Activated T-helper 17 cell treated with anti-CD3 and anti-CD28 coated beads, Interleukin-2, amount 50 U/mL, for 72 hours (primary cell): ENCODE measurements at places on chromosomes 13 and 19.

DNA sequence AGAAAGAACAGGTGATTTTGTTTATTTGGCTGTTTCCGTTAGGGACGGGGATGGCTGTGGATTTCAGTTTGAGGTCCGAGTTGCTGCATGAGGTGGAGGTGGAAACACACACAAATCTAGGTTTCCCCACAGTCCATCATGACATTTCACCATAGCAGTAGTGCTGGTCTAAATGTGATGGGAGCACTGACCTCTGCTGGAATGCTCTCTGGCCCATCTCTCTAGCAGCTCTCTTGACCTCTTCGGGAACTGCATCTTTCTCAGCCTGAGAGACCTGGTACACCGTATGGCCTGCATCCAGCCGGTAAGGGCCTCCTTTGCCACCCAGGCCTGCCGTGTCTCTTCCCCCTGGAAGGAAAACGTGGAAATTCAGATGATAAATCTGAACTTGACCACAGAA lies 154.0 kb downstream of the RGCC start:
- no peak for ATAC-seq

DNA sequence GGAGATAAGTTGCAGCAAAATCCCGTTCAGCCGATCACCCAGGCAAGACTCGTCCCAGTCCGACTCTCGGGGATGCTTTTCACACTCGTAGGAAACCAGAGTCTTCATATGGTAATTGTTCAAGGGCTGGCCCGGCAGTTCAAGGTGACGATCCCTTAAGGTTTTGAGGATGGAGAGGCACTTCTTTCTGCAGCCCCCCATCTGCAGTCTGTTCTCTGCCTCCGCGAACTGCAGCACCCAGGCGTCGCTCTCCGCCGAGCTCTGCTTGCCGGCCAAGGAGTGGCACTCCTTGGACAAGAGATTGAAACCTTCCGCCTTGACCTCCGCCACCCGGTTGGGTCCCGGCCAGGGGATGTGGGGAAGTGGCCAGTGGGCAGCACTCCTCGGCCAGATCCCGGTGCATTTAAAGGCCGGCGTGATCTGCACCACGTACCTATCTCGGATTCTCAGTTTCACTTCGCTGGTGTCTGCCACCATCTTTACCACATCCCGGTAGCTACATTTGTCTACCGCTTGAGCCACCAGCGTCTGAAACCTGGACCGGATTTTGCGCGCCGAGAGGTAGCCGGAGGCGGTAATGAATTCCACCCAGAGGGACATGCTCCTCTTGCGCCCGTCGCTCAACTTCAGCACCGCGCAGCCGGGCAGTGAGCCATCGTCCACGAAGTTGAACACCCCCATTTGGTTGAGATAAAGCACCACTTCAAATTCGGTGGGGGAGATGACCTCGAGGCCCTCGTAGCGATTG lies 1.1 kb downstream of the MAB21L1 start:
- peak; percentile 28 for ATAC-seq

GRCh38 chr13:53442979-53443378 lies 414.4 kb downstream of the OLFM4 start:
- no peak for ATAC-seq

- ATAC-seq: no peak
Measured at GRCh38 chr13:55155046-55155445, 1985.7 kb upstream of the PRR20A start.

- no peak for ATAC-seq
Measured at GRCh38 chr13:100876044-100876403, 201.4 kb upstream of the TMTC4 start.

DNA sequence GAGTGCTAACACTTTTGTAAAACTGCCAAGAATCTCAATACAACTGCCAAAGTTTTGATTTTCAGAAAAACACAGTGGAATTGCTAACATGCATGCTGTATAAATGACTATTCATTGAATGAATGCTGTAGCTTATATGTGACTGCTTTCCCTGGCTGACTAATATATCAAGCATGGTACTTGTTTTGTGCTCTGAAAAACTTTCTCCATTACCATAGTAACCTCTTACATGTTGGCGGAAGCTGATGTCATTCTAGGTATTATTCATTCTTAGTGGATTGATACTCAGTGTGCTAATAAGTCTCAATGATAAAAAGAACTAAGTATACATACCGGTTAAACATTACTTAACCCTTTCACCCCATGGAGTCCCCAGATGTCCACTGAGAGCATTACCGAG lies 166.1 kb upstream of the MYO16 start:
- peak; percentile 83 for ATAC-seq

- ATAC-seq: no peak
Measured at GRCh38 chr19:4538601-4538954, 1.3 kb downstream of the LRG1 start.

GRCh38 chr13:100274942-100275506 lies 186.1 kb downstream of the PCCA start:
- no peak for ATAC-seq

- no peak for ATAC-seq
Measured at GRCh38 chr13:39976481-39976880, 321.0 kb downstream of the COG6 start.

GRCh38 chr13:78659732-78660494 lies 958 bp upstream of the OBI1 start:
- no peak for ATAC-seq

GRCh38 chr13:77703408-77703807 lies 5.9 kb downstream of the SLAIN1 start:
- ATAC-seq: no peak

- no peak for ATAC-seq
Measured at GRCh38 chr19:34393629-34394028, 10.6 kb upstream of the PDCD2L start.

- peak; percentile 75 for ATAC-seq
Measured at GRCh38 chr19:32691952-32692726, 518 bp downstream of the NUDT19 start.

DNA sequence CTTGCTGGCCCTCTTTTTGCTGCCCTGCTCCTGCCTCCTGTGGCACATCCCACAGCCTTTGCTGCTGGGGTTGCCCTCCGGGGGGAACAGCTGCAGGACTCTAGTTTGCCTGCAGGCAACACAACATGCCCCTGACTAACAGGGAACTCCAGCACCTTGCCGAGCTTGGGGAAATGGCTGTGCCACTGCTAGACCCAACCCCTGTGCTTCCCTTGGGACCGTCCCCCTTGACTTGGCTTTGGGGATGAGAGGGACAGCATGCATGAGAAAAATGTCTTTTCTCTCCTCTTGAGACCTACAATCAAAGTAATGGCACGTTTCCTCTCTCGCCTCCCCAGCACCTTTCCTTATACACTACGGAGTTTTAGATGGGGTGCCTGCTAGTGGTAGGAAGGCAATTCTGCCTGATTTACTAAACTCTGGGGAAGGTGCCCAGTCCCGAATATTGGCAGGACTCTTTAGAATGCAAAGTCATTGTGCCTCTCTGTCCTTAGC lies 12.4 kb upstream of the VWA8 start:
- ATAC-seq: no peak

DNA sequence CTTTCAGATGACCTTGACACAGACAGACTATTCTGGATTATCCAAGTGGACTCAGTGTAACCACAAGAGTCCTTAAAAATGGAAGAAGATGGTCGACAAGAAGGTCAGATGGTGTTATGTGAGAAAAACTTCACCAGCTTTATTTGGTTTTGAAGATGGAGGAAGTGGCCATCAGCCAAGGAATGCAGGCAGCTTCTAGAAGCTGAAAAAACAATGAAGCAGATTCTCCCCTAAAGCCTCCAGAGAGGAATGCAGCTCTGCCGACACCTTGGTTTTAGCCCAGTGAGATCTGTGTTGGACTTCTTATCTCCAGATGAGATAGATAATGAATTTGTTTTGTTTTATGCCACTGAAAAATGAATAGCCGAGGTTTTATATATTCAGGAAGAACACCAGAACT lies 501.5 kb downstream of the DCT start:
- no peak for ATAC-seq

DNA sequence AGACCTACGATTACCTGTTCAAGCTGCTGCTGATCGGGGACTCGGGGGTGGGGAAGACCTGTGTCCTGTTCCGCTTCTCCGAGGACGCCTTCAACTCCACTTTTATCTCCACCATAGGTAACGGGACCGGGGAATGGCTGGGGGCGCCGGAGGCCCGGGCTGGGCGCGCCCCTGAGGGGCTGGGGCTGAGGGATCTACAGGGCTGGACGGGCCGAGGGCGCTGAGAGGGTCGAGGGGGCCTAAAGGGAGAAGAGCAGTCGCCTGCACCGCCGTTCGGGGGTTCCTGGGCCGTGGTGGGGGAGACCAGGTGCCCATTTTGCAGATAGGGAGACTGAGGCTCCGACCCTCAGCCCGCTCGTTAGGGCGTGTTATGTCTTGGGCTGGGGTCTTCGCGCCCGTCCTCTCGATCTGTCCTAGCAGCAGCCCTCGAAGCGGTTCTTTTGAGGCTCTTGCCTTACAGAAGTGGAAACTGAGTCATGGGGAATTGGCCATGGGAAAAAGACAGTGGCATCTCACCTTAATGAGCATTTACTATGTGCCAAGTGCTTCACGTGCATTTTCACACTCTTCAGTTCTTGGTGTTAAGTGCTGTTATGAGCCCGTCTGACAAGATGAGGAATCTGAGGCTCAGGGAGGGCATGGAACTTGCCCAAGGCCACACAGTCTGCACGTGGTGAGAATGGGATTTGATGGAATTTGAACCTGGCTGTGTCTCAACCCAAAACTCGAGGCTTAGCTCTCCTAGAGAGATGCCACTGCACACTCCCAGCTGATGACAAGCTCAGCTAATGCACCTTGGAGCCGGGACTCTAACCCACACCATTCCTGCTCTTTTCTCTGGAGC lies 442 bp downstream of the RAB8A start:
- no peak for ATAC-seq

DNA sequence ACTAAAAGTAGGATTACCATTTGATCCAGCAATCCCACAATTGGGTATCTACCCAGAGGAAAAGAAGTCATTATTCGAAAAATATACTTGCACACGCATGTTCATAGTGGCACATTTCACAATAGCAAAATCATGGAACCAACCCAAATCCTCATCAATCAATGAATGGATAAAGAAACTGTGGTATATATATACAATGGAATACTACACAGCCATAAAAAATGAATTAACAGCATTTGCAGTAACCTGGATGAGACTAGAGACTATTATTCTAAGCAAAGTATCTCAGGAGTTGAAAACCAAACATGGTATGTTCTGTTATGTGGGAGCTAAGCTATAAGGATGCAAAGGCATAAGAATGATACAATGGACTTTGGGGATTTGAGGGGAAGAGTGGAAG lies 3.0 kb downstream of the ZNF708 start:
- no peak for ATAC-seq

DNA sequence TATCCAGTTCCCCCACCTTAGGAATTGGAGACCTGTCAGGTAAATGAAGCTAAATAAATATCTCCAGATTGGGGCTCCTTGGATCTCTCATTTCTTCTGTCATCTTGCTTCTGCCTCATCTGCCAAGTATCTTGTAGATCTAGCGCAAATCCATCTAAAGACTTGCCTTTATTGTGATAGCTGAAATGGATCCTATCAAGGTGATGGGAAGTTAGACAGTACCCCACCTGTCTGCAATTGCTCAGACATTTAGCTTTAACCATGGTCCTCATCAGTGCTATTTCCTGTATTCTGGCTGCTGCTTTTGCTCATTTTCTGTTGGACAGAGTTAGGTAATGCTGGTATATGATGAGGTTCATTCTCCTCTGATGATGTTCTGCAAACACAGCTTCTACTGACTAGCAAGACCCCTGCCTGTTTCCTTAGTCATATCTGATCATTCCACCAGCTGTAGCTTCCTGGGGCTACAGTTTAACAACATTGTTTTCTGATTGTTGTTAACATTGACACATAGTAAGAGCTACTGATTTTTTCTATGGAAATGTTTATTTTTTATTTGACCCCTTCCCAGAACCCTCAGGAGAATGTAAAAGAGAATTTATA lies 340.0 kb downstream of the DCT start:
- ATAC-seq: no peak

GRCh38 chr13:69600811-69601210 lies 506.8 kb upstream of the ATXN8OS start:
- ATAC-seq: no peak

DNA sequence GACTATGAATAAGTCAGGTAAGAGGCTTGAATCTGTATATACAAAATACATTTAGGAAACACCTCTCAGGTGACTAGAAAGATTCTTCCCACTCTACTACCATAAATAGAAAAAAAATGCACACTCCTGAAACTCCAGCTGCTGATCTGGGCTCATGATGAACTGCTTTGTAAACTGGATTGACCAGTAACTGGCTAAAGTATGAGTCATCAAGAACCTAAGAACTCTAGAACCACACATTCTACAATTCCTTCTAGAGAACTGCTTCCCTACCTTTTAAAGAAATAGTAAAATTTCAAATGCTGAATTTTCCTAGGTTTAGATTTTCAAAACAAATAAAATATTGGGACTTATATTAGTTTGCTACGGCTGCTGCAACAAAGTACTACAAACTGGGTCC lies 55.2 kb downstream of the ELF1 start:
- peak; percentile 84 for ATAC-seq

DNA sequence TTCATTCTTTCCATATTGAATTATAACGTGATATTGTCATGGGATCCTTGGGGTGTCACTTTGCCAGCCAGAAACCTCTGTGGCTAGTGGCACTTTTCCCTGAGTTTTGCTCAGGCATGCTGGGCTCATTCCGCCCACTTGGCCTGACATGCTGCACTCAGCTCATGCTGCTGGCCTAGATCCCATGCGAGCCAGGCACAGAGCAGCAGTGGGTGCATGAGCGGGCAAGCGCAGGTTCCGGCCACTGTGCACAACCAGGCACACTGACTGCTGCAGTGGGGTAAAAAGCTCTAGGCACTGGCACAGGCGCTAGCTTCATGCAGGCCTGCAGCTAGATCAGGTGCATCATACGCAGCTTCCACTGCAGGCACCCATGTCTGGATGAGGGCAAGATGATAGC lies 221.2 kb downstream of the MAB21L1 start:
- ATAC-seq: no peak

GRCh38 chr19:46925548-46925950 lies 64.8 kb downstream of the ARHGAP35 start:
- ATAC-seq: peak; percentile 61

GRCh38 chr19:18502638-18503294 lies 19.1 kb downstream of the ELL start:
- no peak for ATAC-seq

GRCh38 chr19:2014731-2015607 lies 545 bp downstream of the BTBD2 start:
- peak; percentile 18 for ATAC-seq

GRCh38 chr13:95317039-95317989 lies 16.1 kb upstream of the ABCC4 start:
- ATAC-seq: no peak

- ATAC-seq: no peak
Measured at GRCh38 chr19:58203814-58204475, 21.1 kb downstream of the ZNF274 start.

- no peak for ATAC-seq
Measured at GRCh38 chr19:15028490-15028889, 20.8 kb upstream of the CASP14 start.

DNA sequence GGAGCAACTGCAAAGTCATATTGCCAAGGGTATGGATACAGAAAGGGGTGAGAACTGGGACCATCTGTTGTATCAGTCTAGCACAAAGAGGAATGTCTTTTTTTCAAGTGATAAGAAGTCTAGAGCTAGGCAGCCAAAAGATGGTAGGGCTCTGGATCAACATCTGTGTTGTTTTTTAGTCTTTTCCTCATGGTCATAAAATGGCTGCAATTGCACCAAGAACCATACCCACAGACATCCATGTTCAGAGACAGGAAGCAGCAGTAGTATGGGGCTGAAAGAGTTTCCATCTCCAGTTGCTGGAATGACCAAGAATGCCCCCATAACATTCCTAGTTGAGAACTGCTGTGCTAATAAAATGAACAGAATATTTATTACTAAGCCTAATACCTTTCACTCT lies 25.6 kb downstream of the KCNC3 start:
- no peak for ATAC-seq
